ENCODE measurements at places on chromosomes 7 and 10.

DNA sequence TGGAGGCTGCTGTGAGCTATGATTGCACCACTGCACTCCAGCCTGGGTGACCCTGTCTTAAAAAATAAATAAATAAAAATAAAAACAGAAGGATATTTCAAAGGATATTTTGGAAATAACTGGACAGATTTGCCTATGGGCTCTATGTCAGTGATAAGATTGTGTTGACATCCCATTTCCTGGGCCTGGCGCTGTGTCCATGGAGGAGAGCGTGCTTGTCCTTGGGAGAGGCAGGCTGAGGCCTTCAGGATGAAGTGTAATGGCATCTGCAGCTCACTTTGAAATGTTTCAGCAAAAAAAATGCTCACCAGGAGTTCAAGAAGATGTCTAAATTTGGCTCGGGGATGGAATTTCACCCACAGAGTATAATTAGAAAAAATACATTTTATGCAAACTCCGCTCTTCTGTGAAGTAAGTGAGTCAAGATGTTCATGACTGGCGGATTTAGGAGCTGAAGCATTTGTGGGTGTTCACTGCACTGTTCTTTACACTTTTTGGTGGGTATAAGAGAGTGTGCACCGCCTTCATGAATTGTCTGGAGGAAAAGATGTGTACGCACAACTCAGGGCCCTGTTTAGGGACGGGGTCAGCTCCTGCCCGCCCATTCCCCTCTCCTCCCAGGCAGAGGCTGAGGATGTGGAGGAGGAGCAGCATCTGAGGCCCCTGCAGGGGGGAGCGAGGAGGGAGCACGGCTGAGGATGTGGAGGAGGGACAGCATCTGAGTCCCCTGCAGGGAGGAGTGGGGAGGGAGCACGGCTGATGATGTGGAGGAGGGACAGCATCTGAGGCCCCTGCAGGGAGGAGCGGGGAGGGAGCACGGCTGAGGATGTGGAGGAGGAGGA is 18.5 kb upstream of the FOXL3 start:
- DNase-seq, result no peak

DNA sequence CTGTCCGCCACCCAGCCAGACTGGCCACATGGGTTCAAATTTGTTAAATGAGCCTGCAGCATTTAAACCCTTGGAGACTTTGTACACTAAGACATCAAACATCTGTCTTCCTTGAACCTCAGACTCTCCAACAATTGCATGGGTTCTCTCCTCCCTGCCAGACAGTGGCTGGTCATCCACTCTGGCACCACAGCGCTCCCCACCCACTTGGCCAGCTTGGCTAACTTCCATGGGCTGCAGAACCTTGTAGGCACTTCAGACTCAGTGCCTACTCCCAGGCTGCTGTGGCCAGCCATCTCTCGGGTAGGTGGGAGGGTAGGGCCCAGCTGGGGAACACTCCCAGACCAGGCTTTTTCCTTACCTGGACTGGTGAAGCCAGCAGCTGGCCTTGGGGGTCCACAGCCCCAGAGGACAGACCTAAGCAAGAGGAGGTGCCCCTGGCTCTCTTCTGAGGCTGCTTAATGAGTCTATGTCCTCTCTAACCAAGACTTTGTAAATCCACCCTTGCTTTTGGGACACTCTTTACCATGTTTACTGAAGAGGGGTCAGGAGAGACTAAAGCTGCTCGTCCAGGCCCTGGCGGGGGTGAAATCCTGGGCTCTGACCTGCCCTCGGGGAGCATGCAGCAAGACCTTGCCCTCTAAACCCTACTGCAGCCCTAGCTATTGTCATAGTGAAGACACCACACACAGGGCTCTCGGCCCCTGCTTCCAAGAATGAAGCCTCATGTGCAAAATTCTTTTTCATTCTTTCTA is 82.7 kb downstream of the ARHGAP22 start:
- DNase-seq, result no peak

- DNase-seq, result no peak
These were observed 488 bp downstream of the MTERF1 start for GRCh38 chr7:91880016-91880412.

- no peak for DNase-seq
These were observed 1034.5 kb upstream of the LRRTM3 start for GRCh38 chr10:65891073-65891981.

GRCh38 chr7:16982640-16983350 is 101.0 kb upstream of the AGR3 start:
- no peak for DNase-seq

DNA sequence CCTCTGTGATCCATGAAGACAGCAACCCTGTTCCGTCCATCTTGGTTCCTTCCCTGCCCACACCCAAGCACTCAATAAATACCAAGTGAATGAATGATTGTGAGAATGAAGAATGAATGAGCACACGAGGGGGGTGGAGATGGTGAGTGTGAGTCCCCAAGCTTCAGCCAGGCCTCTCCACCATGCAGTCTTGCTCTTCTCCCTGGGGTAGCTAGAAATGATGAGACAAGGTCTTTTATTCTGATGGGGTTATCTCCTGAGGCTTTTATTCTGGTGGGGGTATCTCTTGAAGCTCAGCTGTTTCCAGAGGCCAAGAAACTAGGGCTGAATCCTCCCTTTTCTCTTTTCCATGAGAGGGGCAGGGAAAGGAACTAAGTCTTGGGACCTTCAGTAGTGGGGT is 57.0 kb downstream of the ELFN1 start:
- DNase-seq, result no peak

- no peak for DNase-seq
These were observed 209.0 kb upstream of the ZMIZ1 start for GRCh38 chr10:78859769-78860168.

- no peak for DNase-seq
These were observed 121.8 kb downstream of the CD36 start for GRCh38 chr7:80760292-80760691.

DNA sequence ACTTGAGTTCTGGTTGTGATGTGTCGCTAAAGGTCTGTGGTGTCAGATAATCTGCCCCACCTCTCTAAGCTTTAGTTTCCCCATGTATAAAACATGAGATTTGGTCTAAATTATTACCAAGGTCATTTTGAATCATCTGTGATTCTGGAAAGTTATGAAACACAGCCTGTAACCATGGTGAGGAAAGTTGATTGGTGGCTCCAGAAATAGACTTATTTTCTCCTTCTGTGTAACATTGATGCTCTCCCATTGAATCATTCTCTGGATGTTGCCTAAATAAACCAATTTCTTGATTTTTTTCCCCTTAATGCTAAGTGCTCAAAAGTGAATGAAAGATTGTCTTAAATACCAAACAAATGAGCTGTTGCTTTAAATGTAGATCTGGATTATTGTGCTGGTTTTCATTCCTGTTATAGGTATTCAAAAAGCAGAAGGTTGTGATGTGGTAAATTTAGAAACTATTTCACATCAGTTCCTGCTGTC is 30.0 kb upstream of the PCGF5 start:
- DNase-seq, result no peak

- DNase-seq, result peak; percentile 45
These were observed 17.8 kb upstream of the ZKSCAN1 start for GRCh38 chr7:99997545-99998137.

GRCh38 chr7:147207988-147208387 is 1091.4 kb downstream of the CNTNAP2 start:
- DNase-seq, result no peak

- no peak for DNase-seq
These were observed 96.7 kb downstream of the HTR5A start for GRCh38 chr7:155166673-155167370.

GRCh38 chr10:79380946-79381721 is 33.9 kb downstream of the PPIF start:
- no peak for DNase-seq

Data from stimulated activated CD8-positive, alpha-beta memory T cell treated with anti-CD3 and anti-CD28 coated beads, Interleukin-7, amount 100 ng/mL, for 1 hour (primary cell).